Stimulated activated CD4-positive, alpha-beta T cell treated with anti-CD3 and anti-CD28 coated beads, TNF-alpha, amount 100 ng/mL, for 48 hours (primary cell): ENCODE measurements at places on chromosomes 12 and 14.

GRCh38 chr14:55370883-55371455, 40.7 kb downstream of the ATG14 start:
- DNase-seq: no peak

GRCh38 chr12:118397708-118398440, 21.5 kb downstream of the SUDS3 start:
- DNase-seq: no peak

GRCh38 chr14:23353433-23353780, 720 bp upstream of the SLC22A17 start:
- DNase-seq: no peak

DNA sequence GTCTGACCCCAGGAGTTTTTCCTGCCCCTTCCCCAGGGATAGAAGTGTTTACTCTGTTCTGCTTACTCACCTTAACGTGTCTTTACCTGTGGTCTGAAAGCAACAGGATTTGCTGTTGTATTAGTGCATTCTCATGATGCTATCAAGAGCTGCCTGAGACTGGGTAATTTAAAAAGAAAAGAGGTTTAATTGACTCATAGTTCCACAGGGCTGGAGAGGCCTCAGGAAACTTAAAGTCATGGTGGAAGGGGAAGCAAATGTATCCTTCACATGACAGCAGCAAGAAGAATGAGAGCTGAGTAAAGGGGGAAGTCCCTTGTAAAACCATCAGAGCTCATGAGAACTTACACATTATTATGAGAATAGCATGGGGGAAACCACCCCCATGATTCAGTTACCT, 240.4 kb downstream of the SNAPC1 start:
- no peak for DNase-seq

DNA sequence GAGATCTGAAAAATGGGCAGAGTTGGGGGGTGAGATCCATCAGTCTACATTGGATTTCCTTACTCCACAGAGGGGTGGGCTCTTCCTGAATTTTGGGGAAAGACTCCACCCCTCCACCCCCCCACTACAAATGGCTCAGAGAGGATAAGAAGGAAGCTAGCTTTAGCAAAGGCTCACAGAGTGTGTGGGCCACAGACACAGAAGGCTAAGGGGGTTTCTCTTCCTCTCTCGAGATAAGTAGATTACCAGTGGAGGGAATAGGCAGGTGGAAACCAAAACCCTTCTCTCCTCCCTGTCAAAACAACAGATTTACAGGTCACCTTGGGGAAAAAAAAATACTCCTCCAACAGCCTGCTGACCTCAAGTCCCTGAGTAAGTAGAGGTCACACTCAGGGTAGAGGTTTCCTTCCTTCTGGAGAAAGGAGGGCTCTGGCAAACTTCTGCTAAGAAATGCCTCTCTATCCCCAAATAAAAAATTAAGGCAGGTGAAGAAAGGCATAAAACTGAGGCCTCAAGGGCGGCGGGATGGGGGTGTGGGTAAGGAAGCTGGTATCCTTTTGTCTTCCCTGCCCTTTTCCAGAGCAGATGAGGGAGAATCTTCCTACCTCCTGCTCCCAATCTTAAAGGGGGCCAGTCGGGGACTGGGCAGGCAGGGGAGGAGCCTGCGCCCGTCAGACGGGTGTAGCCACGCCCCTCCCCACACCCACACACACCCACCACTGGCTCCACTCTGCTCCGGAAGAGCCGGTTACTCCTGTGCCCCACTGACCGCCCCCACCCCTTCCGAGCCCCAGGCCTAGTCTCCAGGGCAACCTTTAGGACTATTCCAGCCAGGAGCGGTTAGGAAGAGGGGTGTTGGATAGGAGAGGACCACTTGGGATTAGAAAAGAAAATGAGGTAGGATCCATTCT, 1.9 kb upstream of the BAZ2A start:
- no peak for DNase-seq

- DNase-seq: no peak
Observed at GRCh38 chr14:100670753-100671049, 56.0 kb upstream of the DLK1 start.
